ENCODE measurements at places on chromosomes 7 and 10.
A peak's percentile ranks its signal among the peaks of the same experiment; 100 is the strongest.

DNA sequence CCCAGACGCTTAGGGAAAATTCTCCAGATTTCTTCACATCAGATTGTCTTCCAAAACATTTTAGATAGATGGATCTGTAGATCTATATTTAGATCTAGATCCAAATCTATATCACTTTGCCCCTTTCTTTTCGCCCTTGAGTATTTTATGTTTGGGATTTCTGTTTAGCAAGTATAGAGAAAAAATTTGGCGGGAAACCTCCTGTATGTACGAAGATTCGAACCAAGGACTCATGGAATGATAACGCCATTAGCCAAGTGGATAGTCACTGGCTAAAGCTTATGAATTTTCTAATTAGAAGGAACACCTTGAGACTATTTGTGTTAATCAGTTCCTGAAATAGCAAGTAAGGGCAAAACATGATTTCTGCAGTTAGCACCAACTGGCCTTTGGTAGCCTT, 1.2 kb downstream of the THNSL1 start:
- DNase-seq, result no peak

DNA sequence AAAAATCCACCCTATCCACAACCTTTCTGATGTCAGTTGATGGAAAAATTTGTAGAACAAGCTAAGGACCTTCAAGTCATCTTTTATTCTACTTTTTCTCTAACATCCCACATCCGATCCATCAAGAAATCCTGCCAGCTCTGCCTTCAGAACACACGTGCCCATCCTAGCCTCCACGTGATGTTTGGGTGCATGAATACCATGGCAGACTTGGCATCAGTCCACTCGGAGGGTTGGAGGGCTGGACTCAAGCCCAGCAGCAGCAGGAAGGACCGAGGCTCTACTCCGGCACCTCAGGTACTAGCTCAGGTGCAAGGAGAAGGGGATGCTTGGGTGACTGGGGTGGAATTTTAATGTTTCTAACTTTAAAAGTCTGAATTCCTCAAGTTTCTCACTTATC, 428.6 kb downstream of the DPP6 start:
- DNase-seq, result no peak

DNA sequence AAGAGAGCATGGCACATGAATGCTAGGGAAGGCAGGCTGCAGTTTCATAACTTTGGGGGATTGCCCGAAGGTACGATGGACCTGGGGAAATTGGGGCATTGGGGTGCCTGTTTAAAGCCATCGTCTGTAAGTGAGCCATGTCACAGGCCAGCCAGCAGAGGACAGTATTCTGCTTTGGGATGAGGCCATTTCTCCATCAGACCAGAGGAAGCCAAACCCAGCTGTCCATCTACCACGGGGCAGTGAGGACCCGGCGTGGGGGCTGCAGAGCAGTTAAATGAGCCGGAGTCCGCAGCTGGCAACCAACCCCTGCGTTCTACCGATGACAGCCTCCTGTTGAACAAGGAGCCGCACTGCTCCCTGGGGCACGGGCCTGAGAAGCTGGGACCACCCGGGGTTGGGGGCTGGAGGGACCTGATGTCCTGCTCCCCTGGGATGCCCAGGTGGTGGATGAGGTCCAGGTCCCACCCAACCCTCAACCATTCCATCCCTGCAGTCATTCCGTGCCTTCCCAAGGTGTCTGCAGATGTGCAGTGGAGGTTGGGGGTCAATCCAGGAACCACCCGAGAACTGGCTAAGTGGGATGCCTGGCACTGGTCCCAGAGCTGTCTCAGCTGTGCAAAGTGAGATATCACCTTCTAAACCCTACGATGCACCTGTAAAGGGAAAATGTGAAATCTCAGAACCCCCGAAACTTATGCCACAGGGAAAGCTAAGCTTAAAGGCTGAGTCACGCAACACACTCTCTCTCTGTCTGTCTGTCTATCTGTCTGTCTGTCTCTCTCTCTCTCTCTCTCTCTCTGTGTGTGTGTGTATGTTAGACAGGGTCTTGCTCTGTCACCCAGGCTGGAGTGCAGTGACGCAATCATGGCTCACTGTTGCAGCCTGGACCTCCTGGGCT, 12.1 kb upstream of the RHBDD2 start:
- DNase-seq, result peak; percentile 62

DNA sequence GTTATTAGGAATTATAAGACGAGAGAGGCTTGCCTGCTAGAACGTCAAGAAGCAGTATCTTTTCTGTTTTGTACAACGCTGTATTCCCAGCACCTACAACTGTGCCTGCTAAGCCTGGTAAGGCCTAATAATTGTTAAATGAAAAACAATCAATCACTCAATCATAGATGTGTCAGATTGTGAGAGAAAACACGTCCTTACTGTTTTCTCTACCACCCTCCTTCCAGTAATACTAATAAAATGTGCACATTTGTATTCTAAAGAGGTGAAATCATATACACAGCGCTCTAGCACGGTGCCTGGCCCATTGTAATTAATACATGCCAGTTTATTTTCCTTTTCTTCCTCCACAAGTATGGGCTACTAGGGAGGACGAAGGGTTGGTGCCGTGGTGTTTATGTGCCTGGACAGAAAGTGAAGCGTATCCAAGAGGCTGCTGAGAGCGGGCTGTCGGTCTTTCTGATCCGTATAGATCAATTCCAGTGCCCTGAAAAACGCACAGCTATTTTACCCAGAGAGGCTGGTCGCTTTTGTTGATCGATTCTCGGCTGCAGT, 1.5 kb upstream of the AUTS2 start:
- no peak for DNase-seq

DNA sequence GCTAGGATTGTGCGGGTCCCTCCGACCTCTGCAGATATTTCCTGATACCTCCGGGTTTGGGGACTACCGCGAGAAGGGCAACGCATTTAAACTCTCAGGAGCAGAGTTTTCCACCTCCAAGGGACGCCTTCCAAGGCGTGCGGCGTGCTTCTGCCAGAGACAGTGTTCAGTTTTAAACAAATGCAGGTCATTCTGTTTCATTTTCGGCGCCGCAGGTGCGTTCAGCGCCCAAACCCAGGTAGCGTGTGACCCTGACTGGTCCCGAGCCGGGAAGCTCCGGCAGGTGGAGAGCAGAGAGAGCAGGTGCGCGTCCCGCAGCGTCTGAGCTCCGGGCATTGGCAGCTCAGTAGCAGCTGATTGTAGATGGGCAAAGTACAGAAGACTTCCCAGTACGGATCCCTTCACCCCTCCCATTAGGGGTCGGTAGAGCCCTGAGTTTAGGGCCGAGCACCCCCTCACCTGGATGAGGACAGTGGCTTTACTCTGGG, 1.4 kb upstream of the CYP26A1 start:
- no peak for DNase-seq

DNA sequence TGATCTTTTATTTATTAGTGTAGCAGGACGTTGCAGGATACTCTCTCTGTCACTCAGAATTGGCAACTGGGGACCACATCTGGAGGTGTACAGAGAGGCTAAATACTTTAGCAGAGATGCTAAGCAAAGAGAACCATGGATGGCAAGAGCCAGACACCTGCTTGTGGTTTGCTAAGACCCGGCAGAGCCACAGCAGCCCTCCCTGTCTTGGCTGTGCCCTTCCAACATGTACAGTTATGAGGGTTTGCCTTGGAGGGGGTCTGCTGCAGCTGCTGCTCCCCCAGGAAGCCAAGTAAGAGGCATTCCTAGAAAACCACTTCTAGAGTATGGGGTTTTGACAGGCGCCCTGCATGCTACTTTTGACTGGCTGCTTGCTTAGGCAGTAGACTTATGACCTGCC, 5.1 kb downstream of the NPVF start:
- DNase-seq, result no peak

- DNase-seq, result no peak
Observed at GRCh38 chr10:49542353-49542752, 3.4 kb upstream of the ERCC6 start.

- DNase-seq, result no peak
Observed at GRCh38 chr7:25310896-25311295, 82.6 kb upstream of the NPVF start.

Measured in fibroblast of skin of abdomen (primary cell).